ENCODE measurements at places on chromosomes 4 and X.

DNA sequence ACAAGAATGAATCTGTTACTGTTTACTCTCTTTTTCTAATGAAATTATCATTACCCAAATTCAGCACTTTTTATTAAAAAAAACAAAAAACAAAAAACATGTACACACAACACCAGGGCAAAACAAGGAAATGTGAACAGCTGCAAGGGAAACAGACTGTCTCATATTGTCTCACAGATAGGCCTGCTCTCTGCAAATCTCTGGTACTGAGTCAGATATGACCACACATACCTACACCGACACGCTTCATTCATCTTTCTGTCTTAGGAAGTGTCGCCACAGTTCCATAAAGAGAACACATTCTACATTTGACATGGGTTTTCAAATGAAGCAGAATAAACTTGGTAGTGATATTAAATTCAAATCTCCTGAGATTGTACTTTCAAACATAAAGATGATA lies 92.2 kb upstream of the GPR34 start:
- peak; percentile 65 for DNase-seq

DNA sequence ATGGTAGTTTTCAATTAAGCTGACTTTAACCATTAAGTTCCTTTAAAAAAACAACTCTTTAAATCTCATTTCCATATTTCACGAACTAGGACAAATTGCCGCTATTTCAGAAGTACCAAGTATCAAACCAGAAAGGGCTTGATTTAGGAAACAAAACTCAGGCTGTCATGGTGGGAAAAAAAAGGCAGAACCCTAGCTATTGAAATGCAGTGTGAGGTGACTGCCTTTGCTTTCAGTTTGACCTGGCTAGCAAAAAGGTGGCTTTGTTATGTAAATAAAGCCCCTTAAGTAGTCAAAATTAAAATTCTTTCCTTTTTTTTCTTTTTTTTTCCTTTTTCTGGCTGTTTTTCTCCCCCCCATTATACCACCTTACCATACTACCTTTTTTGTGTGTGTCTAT lies 40.6 kb upstream of the CYP2U1 start:
- DNase-seq, result no peak

DNA sequence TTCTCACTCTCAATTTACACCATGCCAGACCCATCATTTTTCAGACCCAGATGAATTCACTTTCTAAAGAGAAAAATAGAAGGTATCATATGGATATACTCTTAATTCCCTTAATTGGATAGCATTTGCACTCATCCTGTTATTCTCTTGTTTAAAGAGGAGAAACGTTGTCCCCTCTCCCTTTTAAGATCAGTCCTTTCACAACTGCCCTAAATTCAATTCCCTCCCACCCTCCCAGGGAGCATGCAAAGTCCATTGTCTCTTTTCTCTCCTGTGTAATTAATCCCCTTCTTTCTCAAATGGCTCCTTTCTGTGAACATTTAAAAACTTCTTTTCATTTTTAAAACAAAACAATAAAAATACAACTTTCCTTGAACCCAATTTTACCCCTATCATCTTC lies 124.7 kb upstream of the TLL1 start:
- DNase-seq, result no peak

DNA sequence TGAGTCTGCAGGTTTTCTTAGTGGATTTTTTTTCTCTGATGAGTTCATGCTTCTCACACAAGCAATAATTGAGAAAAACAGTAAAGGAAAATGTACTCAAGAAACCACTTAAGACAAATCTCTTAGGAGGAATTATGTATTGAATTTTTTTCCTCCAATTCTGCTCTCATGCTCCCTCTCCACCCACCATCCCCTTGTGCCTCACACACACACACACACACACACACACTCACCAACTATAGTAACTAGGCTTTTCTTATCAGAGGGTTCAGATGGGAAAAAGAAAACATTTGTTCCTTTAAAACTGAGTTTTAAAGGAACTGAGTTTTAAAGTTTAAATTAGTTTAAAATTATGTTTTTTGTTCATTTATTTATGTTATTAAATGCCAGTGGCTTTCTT lies 47.0 kb upstream of the ANXA10 start:
- no peak for DNase-seq

- DNase-seq, result no peak
Observed at GRCh38 chrX:13761606-13762414, 27.3 kb downstream of the OFD1 start.

GRCh38 chr4:56843421-56843899 lies 22.0 kb upstream of the SPINK2 start:
- DNase-seq, result no peak

GRCh38 chr4:126262665-126263064 lies 947.9 kb downstream of the FAT4 start:
- DNase-seq, result no peak

- DNase-seq, result no peak
Observed at GRCh38 chrX:30219372-30219771, 4.0 kb downstream of the MAGEB2 start.

DNA sequence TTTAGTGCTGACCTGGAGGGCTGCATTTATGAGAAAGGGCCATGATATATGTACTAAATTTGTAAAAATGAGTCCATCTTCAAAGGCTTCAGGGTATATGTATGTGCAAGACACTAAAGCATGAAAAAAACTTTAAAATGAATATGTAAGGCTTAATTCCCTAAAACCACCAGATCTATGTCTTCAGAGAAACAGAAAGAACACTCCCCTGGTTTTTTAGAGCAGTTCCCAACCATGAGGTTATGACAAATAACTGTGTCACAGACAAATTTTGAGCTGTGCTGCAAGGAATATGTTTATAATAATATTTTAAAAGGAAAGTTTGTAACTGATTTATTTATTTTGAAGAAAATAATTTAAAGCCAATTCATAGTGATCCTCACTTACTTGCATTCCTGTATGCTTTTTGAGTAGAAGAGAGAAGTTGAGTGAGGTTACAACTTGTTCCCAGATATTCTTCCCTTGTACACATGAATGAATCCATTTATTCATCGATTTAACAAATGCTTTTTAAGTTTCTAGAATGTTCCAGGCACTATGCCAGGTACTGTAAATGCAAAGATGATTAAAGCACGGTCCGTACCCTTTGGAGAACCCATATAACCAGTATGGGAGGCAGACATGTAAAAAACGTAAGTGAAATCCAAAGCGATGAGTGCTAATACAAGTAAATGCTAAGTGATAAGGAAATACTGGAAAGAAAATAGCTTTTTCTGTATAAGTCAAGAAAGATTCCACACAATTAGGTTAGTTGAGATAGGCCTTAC lies 295.2 kb upstream of the DIAPH2 start:
- DNase-seq, result no peak

DNA sequence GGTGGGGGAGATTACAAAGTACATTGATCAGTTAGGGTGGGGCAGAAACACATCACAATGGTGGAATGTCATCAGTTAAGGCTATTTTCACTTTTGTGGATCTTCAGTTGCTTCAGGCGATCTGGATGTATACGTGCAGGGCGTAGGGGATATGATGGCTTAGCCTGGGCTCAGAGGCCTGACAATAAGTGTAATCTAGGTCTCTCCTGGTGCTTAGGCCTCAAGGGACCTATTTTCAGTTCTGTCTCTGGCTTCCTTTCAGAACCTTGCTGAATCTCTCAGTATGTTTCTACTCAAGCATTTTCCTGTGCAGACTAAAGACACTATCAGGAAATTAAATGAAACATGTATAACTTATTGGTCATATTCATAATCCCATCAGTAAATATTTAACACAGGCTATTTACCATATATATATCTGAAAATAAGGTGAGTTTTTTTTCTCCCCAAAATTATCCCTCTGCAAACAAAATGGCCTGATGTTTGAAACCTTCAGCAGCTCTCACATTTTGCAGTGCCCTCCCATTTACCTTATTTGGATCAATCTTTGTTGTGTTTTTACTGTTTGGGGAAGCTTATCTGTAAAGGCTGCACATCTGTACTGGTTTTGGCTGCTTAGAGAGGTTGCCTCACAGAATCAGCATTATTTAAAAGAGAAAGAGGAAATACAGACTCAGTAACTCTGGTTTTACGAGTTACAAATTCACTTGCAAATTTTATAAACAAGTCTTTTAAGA lies 2.3 kb upstream of the ZCCHC4 start:
- no peak for DNase-seq

DNA sequence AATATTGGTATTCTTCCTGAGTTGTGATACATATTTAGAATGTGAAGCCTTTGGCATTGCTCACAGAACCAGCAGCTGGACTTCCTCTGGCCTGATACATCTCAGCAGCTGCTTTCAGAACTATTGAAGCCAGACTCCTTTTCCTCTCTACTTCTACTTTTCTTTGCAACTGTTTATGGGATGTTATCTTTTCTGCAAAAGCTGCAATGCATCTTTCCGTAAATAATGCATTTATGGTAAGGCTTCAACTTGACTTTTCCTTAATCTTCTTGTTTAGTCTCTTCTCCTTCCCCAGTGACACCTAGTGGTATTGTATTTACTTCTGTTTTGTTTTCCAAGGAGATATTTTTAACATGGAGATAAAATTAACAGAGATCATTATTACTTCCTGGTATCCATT lies 1548.7 kb downstream of the PCDH7 start:
- peak; percentile 1 for DNase-seq

- DNase-seq, result peak; percentile 90
Observed at GRCh38 chr4:39660045-39660444, 21.4 kb upstream of the SMIM14 start.

DNA sequence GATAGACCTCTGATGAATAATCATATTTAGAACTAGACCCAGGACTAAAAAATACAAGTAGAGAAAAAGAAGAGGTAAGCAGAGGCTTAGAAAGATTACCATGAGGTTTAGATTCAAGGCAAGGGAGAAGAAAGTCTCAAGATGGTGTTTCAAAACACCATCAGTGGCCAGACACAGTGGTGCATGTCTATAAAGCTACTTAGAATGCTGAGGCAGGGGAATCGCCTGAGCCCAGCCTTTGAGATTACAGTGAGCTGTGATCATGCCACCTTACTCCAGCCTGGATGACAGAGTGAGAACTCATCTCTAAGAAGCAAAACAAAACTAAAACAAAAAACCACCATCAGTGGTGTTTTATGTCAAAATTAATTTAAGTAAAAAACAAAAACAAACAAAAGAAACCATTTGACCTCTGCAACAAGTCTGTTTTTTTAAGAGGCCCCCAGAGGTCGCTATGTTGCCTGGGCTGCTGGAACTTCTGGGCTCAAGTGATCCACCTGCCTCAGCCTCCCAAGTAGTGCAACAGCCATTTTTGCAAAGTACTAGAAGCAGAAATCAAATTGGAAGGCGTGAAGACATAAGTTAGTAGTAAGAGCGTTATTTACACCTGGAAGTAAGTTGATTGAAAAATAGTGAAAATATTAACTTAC lies 784.3 kb downstream of the ADGRL3 start:
- DNase-seq, result no peak

DNA sequence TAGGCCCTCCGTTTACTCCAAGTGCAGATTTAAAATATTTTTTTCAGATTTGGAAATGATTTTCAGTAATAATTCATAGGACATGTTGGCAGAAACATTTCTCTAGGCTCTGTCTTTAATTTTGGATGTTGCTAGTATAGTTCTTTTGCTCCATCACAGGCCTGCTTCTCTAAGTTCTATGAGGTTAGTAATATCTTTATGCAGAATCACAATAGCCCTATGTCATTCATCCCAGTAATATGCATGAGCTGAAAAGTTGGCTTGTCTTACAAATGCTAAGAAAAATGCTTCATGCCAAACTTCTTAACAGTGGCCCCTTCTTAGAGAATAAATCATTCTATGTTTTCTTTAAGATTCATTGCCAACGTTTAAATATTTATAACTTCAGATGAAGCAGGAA lies 148.3 kb upstream of the TLL1 start:
- no peak for DNase-seq

DNA sequence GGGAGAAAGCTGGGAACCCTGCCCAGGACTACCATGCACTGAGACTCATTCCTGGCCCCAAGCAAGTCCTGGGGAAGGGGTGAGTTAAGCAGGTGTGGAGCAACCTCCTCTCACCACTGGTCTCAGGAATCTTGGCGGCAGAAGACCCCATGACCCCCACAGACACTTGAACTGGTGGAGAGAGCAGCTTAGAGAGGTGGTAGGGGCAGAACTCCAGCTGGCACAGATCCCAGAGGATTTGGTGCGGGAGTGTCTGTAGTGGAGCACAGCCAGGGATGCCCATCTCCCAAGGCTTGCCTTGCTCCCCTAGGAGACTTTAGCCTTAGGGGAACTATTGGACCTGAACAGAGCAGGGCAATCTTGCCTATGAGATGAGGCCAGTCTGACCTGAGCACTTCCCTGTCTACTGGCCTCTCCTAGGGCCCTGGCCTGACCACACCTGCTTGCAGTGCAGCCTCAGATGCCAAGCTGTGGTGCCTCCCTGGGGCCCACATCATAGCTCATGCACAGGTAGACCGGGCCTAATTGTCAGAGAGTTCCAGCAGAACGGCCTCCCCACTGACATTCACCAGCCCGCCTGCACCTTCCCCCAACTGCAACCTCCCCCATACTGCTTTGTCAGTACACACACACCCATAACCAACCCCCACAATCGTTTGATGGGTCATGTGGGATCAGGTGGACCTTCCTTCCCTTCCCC lies 78.0 kb downstream of the NAA11 start:
- DNase-seq, result no peak

DNA sequence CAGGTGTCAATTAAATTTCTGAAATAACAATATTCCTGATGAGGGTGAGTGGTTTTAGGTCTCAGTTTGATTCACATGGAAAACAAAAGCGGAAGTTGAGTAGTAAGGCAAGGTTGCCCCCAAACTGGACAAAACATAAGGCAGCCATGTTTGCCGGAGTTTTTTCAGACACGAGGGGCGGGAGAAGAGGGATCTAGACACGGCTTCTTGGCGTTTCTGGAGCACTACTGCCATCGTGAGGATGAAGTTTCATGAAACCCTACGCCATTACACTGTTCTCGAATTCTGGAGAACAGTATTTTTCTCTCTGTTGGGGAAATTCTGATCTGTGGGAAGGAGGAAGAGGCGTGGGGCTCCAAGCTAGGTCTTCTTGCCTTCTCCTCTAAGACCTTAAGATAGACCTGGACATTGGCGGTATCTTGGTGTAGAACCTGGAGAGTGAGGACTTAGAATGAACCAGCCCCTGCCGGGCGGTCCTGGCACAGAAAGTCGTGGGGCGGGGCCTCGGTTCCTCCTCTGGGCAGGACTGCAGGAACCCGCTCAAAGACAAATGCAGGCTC lies 160.3 kb downstream of the OR13H1 start:
- peak; percentile 40 for DNase-seq

DNA sequence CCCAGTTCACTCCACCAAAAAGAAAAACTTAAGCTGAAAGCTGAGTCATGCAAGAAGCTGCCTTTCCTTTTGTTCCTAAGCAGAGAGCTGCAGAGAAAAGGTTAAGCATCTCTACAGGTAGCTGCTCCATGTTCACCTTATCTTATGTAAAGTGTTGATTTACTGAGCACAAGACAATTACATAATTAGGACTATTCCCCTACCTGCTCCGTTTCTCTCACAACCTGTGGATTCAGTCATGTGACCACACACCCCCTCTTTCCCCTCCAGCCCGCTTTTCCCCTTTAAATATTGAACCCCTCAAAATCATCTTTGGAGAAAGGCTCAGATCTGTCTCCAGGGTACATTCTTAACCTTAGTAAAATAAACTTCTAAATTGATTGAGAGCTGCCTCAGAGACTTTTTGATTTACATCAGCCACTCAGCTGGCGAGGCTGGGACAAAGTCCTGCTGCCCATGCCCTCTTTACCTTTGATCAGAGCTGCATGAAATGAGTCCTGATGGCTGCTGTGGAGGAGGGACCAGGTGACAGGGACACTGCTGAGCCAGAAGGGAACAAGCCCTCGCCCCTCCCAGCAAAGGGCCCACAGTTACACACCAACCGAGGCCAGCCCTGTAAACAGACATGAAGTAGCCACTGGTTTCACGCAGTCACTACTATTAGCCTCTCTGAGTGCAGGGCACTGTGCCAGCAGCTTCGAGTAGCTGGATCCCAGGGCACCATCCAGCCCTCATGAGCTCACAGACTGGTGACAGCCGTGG lies 53.9 kb upstream of the C4orf50 start:
- DNase-seq, result peak; percentile 9
